NCI-H1092 treated with DMSO at 0.1 percent for 48 hours (cell line): ENCODE measurements at places on chromosomes 3 and 15.

- DNase-seq, result peak; percentile 38
Observed at GRCh38 chr3:193772422-193772763, 179.4 kb downstream of the OPA1 start.

GRCh38 chr3:131501949-131502348, 822 bp downstream of the MRPL3 start:
- DNase-seq, result no peak

- no peak for DNase-seq
Observed at GRCh38 chr3:101861212-101861788, 12.0 kb downstream of the NFKBIZ start.

GRCh38 chr3:13078163-13078905, 5.1 kb upstream of the IQSEC1 start:
- DNase-seq, result peak; percentile 94

DNA sequence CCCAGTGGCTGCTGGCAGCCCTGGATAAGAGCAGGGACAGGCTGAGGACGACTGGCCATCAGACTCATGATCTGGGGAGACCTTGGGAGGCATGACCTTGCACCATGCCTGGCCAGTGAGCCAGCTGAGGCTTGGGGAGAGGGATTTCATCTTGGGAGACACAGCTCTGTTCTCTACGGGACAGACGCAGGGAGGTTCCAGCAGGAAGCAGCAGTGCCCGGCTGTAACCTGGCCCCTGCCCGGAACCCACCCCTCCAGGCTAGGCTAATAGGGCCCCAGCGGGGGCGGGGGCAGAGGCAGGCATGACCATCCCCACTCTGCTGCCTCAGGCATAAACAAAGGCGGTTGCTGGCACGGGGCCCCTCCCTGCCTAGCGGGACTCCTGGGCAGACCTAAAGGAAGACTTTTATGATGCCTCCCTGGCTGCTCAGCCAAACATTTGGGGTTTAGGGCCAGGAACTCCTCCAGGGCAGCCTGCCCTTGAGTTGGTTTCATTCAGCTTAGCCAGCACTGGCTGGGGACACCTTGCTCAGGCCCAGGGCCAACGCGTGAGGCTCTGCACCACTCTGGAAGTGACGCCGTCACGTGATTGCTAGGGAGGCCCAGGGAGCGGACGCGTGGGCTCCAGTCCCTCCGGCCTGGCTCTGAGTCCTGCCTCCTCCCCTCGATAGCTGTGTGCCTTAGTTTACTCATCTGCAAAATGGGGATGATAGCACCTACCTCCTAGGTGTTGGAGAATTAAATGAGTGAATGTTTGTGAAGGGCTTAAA, 27.6 kb downstream of the HDAC11 start:
- no peak for DNase-seq
